ENCODE measurements at places on chromosomes 13 and 19.
A peak's percentile ranks its signal among the peaks of the same experiment; 100 is the strongest.

DNA sequence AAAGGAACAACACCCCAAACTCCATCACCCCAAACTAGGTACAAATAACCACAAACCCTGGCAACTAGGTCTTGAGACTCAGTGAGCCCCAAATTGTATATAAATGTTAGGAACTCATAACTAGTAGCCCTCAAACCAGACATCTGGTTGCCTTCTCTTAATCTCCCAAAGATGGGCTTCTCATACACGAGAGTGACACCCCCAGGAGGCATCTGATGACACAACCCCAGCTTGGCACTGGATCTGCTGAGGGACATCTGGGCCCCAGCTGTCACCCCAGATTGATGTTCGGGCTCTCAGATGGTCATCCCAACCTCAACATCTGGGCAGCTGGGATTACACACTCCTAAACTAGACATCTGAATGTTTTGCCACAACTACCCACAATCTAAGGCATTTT, 14.8 kb downstream of the RABAC1 start:
- no peak for DNase-seq

DNA sequence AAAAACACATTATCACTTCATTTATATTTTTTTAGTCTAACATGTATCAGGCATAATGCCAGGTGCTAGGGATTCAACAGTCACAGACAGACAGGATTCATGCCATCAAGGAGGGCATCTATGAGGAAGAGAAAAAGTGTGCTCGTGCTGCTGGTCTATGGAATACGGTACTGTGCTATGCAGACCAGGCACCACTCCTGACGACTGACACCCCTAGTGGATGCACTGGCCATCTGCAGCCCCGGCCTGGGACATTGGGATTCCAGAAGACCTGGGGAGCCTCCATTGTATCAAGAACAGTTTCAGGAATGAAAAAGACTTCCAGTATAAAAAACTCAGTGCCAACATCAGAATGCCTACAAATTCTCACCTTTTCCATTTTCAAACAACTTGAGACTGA, 94.0 kb downstream of the KLF12 start:
- peak; percentile 25 for DNase-seq

GRCh38 chr13:32025730-32026129, 5.8 kb upstream of the FRY start:
- DNase-seq, result no peak

GRCh38 chr19:51689751-51690453, 3.2 kb upstream of the SPACA6 start:
- peak; percentile 50 for DNase-seq

DNA sequence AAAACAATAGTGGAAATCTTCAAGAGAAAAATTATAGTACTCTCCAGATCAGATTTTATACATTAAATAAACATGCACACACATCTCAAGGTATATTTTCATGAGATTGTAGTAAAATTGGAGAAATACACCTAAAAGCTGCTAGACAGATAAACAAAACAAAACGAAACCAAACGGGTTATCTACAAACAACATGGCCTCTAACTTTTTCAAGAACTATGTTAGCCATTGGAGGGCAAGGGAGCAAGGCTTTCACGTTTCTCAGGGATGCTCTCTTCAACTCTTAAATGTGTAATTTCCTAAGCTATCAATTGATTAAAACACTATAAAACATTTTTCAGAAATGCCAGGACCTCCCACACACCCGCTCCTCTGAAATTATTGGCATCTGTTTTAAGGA, 1262.4 kb upstream of the PCDH20 start:
- DNase-seq, result no peak

DNA sequence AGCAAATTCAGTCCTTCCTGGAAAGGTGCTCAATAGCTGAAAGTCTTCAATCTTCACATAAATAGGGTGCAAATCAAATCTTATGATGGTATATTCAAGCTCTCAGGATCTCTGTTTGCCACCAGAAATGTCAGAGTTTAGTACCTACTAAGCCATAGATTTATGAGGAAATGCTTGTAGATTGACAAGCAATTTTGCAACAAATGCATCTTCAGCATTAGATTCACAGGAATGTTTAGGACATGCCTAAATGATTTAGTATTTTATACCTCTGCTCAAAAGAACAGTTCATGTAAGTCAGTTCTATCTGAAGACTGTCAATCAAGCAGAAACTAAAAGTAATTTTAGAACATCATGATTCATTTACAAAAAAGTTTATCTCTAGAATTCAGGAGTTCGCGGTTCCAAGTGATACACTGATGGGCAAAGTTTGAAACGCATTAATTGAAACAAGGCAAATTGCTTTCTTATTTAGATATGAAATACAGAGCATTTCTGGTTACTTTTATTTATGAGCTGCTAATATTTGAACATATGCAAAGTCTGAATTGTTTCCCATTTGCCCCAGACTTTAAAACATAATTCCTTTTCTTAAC, 65.7 kb downstream of the DACH1 start:
- no peak for DNase-seq

DNA sequence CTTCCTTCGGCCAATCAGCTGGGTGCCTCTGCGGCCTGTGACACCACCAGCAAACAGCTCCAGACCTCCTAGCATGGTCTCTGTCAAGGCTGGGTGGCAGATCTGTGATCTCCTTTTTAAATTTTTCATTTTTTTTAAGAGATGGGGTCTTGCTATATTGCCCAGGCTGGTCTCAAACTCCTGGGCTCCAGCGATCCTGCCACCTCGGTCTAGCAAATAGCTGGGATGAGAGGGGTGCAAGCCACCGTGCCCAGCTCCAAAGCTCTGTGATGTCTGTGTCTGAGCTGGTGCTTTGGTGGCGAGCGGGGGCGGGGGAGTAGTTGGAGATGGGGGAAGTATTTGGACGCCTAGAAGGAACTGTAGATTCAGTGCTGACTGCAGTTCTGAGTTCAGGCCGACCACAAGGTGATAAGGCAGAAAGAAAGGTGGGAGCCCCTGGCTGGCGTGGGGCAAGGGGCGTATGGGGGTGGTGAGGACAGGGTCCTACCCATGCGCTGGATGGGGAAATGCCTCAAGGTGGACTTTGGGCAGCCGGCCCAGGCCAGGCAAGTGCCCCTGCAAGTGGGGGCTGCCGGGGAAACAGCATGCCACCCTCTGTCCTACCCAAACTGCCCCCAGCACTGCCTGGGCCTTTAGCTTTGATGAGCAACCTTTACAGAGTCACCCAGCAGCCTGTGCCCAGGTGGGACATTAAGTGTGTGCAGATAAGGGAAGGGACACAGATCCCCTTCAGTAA, 5.5 kb downstream of the DPP9 start:
- no peak for DNase-seq

GRCh38 chr13:27112006-27112405, 59.6 kb downstream of the USP12 start:
- no peak for DNase-seq

DNA sequence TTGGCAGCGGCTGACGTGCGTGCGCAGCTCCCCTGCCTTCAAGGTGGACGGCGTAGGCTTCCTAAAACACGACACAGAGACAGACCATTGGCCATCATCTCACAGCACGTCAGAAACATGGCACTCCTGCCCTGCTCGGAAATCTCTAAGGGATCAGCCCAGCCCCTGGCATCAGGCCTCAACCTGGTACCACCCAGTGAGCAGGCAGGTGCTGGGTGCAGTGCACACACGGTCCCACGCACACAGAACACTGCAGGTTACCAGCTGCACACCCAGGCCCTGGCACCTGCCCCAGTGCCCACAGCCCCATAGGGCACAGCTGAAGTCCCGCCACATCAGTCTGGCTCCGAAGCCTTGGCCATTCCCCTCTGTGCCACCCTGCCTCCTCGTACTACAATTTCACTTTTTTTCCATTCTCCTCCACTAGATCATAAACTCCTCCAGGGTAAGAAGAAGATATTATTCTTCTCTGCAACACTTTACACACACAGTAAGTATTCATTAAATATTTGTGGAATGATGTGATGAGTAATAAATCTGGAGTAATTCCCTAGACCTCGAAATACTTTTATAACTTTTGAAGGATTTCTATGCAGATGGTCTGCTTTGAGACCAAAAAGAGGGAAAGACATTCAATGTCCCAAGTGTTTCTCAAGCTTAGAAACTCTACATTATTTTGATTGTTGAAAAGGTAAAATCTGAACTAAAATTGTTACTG, 156.4 kb downstream of the COL4A1 start:
- DNase-seq, result peak; percentile 67

- no peak for DNase-seq
These were observed 3.2 kb downstream of the CPB2 start for GRCh38 chr13:46101484-46102254.

GRCh38 chr19:13155472-13156359, 5.5 kb downstream of the IER2 start:
- peak; percentile 76 for DNase-seq

GRCh38 chr19:19280561-19280960, 7.5 kb upstream of the TM6SF2 start:
- no peak for DNase-seq

- DNase-seq, result no peak
These were observed 27.4 kb upstream of the VN1R4 start for GRCh38 chr19:53294786-53295441.

- no peak for DNase-seq
These were observed 151.8 kb upstream of the SOX1 start for GRCh38 chr13:111915104-111915551.

GRCh38 chr13:23820530-23820929, 68.7 kb downstream of the MIPEP start:
- DNase-seq, result no peak

DNA sequence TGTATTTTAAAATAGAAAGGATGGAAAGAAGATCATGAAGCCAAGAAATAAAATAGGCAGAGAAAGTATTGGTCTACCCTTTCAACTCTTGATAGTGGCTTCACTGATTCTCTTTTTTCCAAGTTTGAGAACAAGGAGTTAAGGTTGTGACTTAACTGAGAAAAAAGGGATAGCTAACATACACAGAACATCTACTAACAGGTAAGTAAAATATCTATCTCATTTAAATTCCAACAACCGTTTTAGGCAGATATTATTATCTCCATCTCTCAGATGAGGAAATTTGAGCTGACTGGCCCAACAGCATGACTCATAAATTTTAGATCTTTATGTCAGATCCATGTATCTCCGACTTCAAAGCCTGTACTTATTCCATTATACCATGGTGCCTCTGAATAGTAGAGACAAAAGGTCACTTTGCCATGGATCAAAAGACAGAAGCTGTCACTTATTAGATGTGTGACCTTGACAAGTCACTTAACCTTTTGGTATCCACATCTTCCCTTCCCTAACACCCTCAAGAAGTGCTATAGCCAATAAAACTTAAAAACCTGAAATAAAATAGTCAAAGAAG, 152.1 kb downstream of the DACH1 start:
- no peak for DNase-seq

- peak; percentile 20 for DNase-seq
These were observed 1.2 kb downstream of the ZNF347 start for GRCh38 chr19:53157626-53158025.

DNA sequence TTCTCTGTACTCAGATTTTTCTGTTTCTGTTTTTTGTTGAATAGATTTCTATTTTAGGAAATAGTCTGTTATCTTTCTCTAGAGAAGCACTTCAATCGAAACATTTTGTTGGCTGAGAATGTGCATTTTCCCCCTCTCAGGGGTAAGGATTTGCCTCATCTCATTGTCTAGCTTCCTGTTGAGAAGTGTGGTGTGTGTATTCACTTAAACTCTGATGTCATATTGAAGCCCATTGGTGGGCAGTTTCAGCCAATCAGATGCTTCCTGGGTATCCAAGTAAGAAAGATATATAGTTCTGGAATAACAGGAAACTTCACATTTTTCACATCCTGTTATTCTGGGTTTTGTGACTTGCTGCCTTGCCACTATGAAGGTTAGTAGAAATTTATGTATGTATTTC, 87.6 kb downstream of the ARHGEF7 start:
- peak; percentile 91 for DNase-seq

DNA sequence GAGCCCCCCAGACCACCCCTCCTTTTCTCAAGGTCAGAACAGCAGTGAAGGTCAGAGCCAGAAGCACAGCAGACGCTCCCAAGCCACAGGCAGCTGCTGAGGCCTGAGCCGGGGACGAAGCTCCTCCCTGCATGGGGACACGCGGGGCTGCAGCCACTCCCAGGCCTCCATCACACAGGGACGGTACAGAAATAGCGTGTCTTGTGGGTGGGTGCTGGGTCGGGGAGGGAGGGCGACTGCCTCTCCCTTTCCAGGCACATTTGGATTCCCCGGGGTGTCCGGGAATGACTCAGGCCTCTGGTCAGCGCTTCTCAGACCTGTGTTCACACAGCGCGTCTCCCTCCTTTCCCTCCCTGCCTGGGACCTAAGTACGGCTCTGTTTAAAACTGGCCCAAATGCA, 33.2 kb downstream of the RASA3 start:
- DNase-seq, result peak; percentile 99

DNA sequence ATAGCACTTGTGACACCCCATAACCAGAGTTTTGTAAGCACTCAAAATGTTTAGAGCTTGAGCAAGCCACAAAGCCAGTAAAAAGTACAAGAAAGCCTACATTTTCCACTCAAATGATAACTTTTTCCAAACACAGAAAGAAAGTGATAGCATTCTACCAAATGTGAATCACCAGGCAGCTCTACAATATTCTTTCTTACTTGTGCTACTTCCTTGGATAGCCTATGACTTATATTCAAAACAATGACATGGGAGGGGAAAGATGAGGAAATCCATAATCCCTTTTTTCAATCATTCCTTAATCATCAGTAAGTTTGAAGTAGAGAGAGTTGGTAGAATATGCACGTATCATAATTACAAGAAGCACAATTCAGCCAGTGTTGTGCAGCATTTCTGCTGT, 650.8 kb upstream of the PCDH9 start:
- no peak for DNase-seq

- DNase-seq, result no peak
These were observed 32.0 kb downstream of the ZFR2 start for GRCh38 chr19:3836887-3837286.

GRCh38 chr13:98677398-98677797, 75.1 kb downstream of the SLC15A1 start:
- DNase-seq, result peak; percentile 16

DNA sequence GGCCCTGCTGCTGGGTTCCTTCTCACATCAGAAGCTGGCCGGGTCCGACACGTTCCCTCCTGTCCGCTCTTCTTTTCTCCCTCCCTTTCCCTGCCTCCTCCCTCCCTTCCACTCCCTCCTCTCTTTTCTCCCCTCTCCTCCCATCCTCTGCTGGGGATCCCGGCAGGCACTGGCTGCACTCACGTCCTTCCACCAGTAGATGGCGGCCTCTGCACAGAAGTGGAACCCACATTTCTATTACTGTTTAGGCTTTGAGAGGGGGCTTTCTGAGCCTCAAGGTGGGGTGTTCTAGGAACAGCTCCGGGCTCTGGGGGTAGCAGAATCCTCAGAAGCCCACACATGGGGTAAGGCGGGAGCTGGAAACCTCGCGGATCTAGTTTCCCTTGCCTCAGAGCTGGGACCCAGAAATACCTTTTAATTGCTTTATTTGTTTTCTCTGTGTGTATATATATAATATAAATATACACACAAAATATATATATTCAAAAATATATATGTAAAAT, 294.2 kb downstream of the ZNF536 start:
- DNase-seq, result peak; percentile 30

- peak; percentile 46 for DNase-seq
These were observed 105.6 kb downstream of the RAB20 start for GRCh38 chr13:110455941-110456340.

DNA sequence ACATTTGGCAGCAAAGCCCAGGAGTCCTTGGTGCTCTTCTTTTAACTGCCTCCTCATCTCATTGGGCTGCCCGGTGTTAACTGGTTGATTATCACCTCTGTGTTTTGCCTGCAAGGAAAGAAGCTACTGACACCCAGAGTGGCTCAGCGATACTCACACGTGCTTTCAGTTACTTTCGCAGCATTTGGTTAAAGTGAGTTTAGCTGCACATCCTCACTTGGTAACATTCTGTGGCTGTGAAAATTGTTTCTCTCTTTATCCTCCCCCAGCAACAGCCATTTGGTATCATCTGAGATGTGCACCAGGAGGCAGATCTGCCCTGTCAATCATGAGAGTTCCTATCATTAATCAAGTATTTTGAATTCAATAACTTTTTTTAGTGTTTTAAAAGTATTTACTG, 44.6 kb upstream of the GPR183 start:
- DNase-seq, result no peak
